Epithelial cell of proximal tubule (primary cell): ENCODE measurements at places on chromosomes 11 and 22. TPM values are rescaled to one million over a fixed set of nuclear protein-coding genes. Genes with fewer than 3 reads are reported as not detected.
A peak's percentile ranks its signal among the peaks of the same experiment; 100 is the strongest.

- DNase-seq = no peak
Observed at GRCh38 chr11:120028897-120029258, 109.0 kb downstream of the TRIM29 start.

DNA sequence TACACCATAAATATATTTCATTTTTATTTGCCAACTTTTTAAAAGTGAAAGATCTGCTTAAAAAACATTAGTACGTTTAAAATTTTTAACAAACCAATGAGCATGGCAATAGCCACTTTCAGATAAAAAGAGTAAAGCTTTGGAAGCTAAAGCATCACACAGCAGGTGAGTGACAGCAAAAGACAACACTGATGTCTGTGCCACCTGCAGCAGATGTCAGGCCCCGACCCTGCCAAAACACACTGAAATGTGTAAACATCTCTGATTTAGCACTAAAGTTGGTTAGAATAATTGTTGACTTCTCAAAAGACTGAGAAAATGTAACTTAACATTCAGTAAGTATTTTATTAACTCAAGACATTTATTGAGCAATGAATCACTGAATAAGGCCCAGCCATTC lies 232.9 kb downstream of the DLG2 start:
- DNase-seq = no peak

DNA sequence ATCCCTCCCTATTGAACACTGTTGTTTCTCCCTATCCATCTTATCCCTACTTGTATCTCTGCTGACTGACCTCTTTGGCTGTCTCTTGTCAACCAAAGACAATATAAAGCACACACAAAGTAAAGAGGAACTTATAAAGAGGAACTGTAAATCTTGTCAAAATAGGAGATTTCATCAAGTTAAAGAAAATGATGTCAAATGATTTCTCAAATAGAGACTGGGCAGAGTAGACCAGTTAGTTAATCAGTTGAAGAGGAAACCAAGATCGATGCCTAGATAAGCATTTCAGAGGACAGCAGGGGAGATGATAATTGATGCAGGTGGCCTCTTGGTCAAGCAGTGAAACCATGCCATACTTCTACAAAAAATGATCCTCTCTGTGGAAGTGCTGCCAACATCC lies 22.7 kb downstream of the KCNQ1OT1 start:
- no peak for DNase-seq

- no peak for DNase-seq
Observed at GRCh38 chr22:29524442-29525191, 28.9 kb downstream of the THOC5 start.

DNA sequence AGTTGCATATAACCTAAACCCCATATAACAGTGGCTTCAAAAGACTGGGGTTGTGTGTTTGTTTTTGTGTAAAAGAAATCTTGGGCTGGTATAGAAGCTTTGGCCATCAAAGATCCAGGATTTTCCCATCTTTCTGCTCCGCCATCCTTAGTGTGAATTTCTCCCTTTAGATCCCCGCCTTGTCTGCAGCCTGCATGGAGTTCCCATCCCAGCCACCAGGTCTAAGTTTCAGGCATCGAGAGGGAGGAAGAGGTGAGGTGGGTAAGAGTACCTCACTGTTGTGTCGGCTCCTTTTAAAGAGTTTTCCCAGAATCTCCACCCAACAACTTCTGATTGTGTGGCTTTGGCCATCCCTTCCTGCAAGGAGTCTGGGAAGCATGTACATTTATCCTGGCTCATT lies 195.5 kb upstream of the SORL1-AS1 start:
- DNase-seq = no peak

- no peak for DNase-seq
Observed at GRCh38 chr11:17988465-17988864, 24.4 kb downstream of the SERGEF start.

GRCh38 chr11:106001304-106002012 lies 20.6 kb downstream of the MSANTD4 start:
- no peak for DNase-seq

DNA sequence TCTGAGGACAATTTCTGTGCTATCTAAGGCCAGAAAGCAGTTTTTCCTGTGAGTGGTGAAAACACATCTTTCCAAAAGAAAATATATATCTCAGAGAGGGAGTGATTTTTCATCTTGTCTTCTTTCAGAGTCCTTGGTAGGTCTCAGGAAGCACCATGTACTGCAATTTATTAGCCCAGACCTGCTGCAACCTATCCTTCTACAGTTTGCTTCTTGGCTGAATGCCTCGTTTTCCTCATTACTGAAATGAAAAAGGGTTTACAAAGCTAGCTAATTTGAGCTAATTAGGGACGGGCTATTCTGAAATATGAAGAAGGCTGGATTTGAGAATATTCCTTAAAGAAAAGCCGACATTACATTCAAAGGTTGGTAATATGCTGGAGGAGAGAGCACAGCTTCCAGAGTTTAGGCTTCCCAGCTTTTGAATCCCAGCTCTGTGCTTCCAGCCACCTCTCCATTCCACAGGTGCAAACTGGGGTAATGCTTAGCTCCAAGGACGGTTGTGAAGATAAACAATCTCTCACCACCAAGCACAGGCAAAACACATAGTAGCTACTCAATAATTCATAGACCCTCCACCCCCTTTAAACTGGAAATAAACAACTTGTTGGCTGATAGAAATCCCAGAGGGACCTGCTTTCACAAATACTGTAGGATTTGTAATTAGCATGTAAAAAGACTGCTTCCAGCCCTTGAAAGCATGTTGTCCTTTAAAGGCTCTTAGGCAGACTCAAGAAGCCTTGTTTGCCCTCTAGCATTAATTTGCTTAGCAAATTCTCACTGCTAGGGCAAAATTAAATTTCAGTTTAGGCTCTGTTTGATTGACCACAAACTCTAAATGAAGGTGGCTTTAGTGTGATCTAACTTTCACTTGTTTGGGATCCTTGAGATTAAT lies 24.5 kb upstream of the SESN3 start:
- no peak for DNase-seq

DNA sequence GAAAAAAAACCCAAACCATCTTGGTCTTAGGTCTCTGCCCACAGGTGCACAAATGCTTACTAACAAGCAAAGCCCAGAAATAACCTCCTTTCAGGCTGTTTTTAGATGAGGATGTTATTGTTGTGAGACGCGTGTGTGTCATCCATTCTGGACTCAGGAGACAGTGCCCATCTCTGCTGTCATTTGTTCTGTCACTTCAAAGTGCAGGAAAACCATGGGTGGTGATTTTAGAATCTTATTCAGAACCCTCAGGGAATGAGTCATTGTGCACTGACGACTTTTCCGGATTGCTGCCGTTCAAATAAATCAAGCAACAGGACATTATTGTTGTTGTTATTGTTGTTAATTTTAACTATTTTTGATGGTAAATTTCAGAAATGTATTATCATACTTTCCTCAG lies 110.3 kb downstream of the LRRC32 start:
- DNase-seq = no peak

GRCh38 chr11:129223701-129224149 lies 31.6 kb upstream of the ARHGAP32 start:
- DNase-seq = no peak

- no peak for DNase-seq
Observed at GRCh38 chr11:119518746-119519730, 96.1 kb upstream of the THY1 start.

GRCh38 chr11:83007909-83008580 lies 63.7 kb downstream of the RAB30 start:
- DNase-seq = no peak

DNA sequence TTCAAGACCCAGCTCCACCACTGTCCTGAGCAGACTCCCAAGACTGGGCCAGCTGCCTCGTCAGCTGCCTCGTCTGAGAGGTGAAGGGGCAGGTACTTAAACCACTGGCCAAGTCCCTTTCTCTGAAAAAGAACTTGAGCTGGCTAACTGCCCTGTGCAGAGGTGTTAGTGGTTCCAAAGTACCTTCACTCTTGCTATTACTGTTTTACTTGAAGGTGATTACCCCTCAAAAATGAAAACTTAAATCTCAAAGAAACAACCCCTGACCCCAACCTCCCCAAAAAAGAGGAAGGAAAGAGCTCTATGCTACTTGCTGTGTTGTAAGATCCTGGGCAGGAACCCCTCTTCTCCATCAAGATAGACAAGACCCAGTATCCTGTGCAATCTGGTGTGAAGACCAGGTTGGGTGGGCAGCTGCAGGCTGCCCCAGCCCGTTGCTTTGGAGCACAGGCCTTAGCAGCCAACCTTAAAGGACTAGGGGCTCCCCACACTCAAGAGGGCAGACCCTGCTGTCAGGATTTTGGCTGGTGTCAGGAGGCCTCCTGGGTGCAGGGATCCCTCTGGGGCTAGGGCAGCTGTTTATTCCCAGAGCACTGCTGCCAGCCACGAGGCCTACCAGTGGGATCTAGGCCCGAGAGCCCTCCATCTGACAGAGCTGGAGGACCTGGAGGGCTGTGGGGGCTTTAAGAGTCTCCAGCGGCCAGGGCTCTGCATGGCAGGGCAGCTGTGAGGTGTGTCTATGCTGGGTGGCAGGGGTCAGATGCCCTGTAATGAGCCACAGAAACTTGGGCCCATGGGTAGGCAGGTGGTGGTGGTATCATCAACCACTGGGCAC lies 13.0 kb downstream of the GUCD1 start:
- no peak for DNase-seq

DNA sequence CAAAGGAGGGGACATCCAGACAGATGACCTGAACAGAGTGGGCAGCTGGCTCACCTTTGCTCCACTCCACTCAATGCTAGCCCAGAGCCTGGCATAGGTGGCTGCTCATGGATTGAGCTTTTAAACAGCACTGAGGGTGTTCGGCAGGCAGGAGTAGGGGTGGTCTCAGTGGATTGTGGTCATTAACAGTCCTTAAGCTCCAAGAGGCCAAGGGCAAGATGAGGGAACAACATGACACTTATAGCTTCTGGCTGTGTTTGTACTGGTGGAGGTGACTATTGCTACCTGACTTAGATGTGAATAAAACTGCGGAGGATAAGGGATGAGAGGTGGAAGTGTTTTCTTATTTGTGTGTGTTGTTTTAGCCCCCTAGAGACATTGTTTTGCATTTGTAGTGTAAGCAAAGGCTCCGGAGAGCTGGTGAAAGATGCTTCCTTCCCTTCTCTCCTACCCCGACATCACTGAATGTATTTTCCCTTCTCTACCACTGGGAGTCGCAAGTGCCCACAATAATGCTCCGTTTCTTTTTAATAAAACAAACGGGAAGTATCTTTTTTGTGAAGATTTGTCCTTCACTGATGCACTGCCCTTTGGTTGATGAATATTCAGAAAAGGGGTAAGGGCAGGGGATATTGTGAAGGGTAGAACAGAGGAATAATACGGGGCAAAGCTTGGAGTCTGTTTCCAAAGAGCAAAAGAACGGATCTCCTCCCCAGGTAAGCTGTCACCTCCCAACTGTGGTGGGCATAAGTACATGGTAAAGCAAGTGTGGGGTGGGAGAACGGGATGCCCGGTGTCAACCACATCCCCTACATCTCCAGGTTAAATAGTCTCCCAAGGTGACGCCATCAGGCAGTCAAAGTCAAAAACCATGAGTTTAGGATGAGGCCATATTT lies 27.5 kb upstream of the MTNR1B start:
- no peak for DNase-seq

GRCh38 chr11:130815097-130815802 lies 101.0 kb downstream of the SNX19 start:
- DNase-seq = peak; percentile 93

RAG1 gene
- 1.0 and 2.0 TPM in 2 replicates for total RNA-seq

ACR gene
- total RNA-seq = not detected in 2 replicates

MOV10L1 gene
- 0.12 and 0.29 TPM in 2 replicates for total RNA-seq

IRAG1 gene
- total RNA-seq = 0.07 TPM in 1 of 2 replicates, not detected in the other

GLYAT gene
- not detected in 2 replicates for total RNA-seq

CABP4 gene
- not detected in 2 replicates for total RNA-seq

KDM4D gene
- 1.7 and 1.8 TPM in 2 replicates for total RNA-seq

SHANK3 gene
- total RNA-seq = 1.4 and 3.6 TPM in 2 replicates

PTS gene
- 53.6 and 57.2 TPM in 2 replicates for total RNA-seq

TYR gene
- not detected in 2 replicates for total RNA-seq

SYT9 gene
- total RNA-seq = 0.29 and 0.46 TPM in 2 replicates

PACSIN3 gene
- 66.7 and 74.4 TPM in 2 replicates for total RNA-seq
